ENCODE measurements at places on chromosomes 1 and 21.

DNA sequence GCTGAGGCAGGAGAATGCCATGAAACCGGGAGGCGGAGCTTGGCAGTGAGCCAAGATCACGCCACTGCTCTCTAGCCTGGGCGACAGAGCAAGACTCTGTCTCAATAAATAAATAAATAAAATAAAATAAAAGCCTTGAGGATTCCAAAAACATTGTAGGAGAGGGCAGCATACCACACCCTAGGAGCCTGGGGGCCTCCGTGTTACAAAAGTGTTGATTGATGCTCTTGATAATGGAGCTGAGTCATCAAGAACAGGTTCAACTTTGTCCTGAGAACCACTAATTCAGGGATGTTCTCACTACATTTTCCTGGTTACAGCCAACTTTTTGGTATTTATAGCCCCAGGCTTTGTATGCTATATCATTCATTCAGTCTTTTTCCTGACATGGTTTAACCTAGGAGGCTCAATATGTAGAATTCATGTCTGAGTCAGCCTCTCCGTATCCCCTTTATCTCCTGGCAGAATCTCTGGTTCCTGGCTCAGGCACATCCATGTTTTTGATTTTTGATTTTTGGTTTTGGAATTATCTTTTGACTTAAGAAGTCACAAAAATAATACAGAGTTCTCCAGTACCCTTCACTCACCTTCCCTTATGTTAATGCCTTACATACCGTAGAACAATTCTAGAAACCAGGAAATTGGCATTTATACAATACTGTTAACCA is 69.4 kb downstream of the LRRC8D start:
- no peak for DNase-seq

GRCh38 chr1:109312978-109313775 is 6.4 kb upstream of the MYBPHL start:
- DNase-seq = no peak

DNA sequence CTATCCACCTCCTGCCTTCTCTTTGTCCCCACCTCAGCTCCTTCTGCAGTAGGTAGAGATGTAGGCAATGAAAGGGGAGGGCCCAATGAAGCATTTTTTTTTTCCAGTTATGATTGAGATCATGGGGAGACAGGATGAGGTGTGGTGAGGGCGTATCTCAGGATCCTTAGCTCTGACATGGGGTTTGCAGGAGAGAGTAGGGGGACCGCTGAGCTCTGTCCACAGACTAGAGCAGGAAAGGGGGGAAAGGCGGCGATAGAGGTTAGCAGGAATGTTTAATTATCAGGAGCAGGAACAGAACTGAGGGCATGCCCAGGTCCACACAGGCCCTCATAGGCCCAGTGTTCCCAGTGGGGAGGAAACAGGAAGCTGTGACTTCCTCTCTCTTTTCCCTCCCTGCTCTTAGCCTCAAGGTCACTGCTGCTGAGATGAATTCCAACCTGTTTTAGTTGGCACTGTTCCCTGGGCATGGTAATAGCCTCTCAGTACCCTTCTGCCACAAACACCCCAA is 901 bp upstream of the RXFP4 start:
- DNase-seq = no peak

DNA sequence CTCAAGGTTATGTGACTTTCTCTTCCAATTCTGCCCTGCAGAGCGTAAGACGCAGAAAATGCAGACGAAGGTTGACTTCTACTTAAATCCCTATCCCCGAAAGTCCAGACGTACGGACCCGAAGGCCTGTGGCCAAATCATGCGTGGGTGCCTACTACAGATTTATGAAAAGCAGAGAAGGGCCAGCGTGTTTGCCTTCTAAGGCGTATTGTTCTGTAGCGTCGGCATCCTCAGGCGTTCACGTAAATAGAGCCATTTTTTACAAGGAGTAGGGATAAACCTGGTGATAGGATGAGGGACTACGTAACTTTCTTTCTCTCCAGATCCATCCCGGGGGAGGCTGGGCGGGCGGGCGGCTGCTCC is 222 bp upstream of the GIPC2 start:
- no peak for DNase-seq

- no peak for DNase-seq
Observed at GRCh38 chr1:12230549-12231275, 882 bp downstream of the VPS13D start.

DNA sequence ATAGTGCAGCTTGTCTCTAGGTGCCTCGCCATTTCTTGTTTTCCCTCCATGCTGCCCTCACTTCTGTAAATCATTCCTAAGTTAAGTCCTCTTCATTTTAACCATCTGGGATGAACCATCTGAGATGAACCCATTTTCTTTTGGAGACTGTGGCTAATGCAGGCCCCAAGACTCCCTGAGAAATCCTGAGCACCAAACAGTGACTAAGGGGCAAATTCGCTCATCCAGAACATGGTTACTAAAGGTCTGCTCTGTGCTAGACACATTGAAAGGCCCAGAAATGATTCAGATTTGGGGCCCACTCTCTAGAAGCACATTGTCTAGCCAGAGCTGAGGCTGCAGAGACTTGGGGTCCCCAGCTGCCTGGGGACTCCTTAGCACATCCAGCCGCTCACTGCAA is 151.9 kb upstream of the CTTNBP2NL start:
- DNase-seq = no peak

- no peak for DNase-seq
Observed at GRCh38 chr21:17931080-17931479, 111.9 kb upstream of the C21orf91 start.

DNA sequence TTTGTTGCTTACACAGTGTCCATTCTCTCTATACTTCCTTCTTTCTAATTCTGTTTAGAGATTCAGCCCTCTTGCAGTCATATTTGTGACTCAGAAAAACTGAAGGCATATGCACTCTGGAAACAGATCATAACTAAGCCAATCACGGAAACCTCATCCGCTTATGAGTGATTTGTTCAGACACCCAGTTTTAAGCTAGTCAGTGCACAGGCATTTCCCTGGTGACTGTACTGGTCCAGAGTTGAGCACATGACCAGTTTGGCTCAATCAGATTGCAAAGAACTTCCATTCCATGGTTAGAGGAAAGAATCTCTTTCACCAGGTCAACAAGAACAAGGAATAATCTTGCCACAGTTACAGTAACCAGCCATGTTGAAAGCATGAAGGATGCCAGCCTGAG is 69.2 kb upstream of the SGIP1 start:
- no peak for DNase-seq

GRCh38 chr1:202807926-202808757 is at the start of gene KDM5B:
KDM5B (minus strand) TSS chr1:202808421; CDS start chr1:202808305, 116 bp downstream.
- DNase-seq = peak; percentile 61

GRCh38 chr1:54791880-54792522 is 9.1 kb downstream of the TTC22 start:
- no peak for DNase-seq

GRCh38 chr21:38787461-38788274 is 18.1 kb upstream of the ETS2 start:
- no peak for DNase-seq

GRCh38 chr1:7893529-7894180 is 40.8 kb upstream of the UTS2 start:
- DNase-seq = no peak

- no peak for DNase-seq
Observed at GRCh38 chr1:33162141-33162540, 19.7 kb downstream of the TRIM62 start.

DNA sequence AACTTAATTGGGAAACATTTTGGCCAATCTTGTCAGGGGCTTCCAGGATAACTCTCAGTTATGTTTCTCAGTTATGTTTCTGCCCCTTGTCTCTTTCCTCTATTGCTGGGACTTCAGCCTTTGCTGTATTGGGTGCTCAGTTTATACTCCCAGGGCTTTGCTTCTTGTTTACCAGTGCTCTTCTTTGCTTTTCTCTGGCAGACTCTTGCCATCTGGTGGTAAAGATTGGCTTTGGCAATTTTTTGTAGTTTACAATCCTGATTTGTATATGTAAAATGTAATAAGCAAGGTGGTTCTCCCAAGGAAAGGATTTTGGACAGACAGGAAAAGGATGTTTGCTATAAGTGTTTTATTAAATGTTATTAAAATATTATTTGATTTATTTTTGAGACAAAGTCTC is 37.9 kb downstream of the FABP3 start:
- no peak for DNase-seq

DNA sequence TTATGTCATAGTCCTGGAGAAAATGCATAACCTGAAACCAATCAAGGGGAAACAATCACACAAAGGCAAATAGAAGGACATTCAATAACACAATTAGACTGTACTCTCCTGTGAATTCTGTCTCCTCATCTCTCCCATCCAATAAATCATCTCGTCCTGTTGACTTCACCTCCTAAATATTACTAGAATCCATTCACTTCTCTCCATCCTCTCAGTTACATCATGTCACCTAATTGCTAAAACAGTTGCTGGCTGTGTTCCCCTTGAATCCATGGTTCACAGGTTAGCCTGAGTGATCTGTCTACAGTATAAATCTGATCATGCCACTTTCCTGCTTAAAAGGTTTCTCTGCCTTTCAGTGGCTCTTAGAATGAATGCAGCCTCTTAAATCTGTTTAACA is 220.2 kb downstream of the TGFB2 start:
- no peak for DNase-seq

- DNase-seq = no peak
Observed at GRCh38 chr1:224181453-224181810, 1.6 kb upstream of the DEGS1 start.

- DNase-seq = no peak
Observed at GRCh38 chr1:192959657-192960186, 99.4 kb downstream of the UCHL5 start.

GRCh38 chr21:43919283-43919682 is 54.3 kb downstream of the AGPAT3 start:
- no peak for DNase-seq

DNA sequence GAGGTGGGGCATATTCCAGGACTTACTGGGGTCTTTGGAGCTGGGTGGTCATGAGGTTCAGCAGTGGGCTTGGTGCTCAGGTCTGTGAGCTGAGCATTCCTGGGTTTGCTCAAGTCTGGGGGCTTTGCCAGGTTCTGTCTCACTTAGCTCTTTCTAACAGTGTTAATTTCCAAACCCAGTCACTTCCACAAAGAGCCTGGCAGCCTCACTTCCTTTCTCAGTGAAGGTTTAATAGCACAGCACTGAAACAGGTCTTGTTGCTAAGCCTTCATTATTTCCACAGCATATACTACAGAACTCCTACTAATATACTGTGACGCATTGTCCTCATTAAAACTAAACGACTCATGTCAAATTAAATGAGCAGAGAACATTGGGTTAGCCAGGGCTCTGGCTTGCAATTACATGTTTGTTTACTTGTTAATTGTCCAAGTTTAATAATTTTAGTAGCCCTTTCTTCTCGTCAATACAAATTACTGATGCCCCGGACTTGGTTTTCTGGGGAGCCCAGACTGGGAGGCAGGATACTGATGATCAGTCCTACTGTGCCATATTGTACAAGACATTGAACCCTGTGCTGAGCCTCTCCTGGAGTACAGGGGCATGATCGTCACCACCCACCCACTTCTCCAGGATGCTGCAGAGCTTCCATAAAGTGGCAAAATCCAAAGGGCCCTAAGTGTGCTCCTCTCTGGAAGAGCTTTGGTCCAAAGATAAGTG is 170.7 kb downstream of the IER5 start:
- DNase-seq = no peak

GRCh38 chr1:9426291-9426711 is 113.0 kb upstream of the SLC25A33 start:
- DNase-seq = peak; percentile 58

- DNase-seq = no peak
Observed at GRCh38 chr1:94719926-94720793, 100.0 kb upstream of the SLC44A3 start.

DNA sequence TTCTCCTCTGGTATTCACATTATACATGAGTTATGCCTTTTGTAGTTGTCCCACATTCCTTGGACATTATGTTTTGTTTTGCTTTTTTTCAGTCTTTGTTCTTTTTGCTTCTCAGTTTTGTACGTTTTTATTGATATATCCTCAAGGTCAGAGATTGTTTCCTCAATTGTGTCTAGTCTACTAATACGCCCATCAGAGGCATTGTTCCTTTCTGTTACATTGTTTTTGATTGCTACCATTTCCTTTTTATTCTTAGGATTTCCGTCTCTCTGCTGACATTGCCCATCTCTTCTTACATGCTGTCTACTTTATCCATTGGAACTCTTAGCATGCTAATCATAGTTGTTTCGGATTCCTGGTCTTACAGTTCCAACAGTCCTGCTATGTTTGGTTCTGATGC is 27.8 kb upstream of the MPC2 start:
- no peak for DNase-seq

GRCh38 chr1:30234091-30234490 is 489.3 kb downstream of the MATN1 start:
- no peak for DNase-seq

- DNase-seq = no peak
Observed at GRCh38 chr1:240712014-240712731, 100.2 kb upstream of the GREM2 start.
